Fibroblast of the aortic adventitia (primary cell): ENCODE measurements at places on chromosomes 4 and X. TPM values are rescaled to one million over a fixed set of nuclear protein-coding genes. Genes with fewer than 3 reads are reported as not detected.

The CENPU gene
- 3.3 and 30.5 TPM in 2 replicates for total RNA-seq

The AFM gene
- total RNA-seq = not detected in 2 replicates

The PCYT1B gene
- 0.27 and 0.74 TPM in 2 replicates for total RNA-seq

The GLRB gene
- total RNA-seq = 3.0 and 7.8 TPM in 2 replicates

The CENPVL2 gene
- total RNA-seq = 0.41 TPM in 1 of 2 replicates, not detected in the other

The GLRA2 gene
- total RNA-seq = not detected in 2 replicates

The PF4V1 gene
- total RNA-seq = not detected in 2 replicates

The C4orf54 gene
- 0.08 TPM in 1 of 2 replicates, not detected in the other for total RNA-seq

The FAM90A26 gene
- total RNA-seq = not detected in 2 replicates

The HAND2 gene
- 31.3 TPM in 2 replicates for total RNA-seq

The FGD1 gene
- 11.1 and 11.9 TPM in 2 replicates for total RNA-seq

DNA sequence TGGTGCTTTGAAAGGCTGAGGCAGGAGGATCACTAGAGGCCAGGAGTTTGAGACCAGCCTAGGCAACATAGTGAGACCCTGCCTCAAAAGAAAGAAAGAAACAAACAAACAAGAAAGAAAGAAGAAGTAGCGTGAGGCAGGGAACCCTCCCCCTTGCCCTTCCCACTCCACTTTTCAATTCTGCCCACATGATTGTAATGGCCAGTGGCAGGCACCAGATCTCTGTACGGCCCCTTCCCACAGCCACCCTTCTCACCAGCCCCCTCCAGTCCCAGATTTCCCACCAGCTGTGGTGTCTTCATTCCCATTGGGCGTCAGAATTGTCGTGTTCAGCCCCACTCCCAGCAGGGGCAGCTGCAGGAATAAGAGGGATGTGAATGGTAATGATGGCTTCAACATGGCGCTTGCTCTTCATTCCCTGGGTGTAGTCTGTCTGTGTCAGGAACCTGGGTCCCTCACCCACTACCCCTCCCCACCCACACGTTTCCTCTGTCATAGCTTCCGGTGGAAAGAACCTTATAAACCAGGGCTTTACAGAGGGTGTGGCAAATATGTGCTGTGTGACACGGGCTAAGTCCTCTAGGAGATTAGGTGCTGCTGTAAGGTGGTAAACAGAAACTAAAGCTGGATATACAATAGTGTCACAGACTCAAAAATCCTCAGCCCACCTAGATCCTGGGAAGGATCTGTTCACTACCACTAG is at the start of gene IL2RG:
Gene IL2RG, minus strand, starts transcription at position 437 of the 703 bp plus-strand sequence. Its CDS starts 38 bp downstream, at position 399.
- no peak for DNase-seq

- DNase-seq = no peak
Measured at GRCh38 chrX:143363419-143363818, 153.9 kb downstream of the SPANXN3 start.

DNA sequence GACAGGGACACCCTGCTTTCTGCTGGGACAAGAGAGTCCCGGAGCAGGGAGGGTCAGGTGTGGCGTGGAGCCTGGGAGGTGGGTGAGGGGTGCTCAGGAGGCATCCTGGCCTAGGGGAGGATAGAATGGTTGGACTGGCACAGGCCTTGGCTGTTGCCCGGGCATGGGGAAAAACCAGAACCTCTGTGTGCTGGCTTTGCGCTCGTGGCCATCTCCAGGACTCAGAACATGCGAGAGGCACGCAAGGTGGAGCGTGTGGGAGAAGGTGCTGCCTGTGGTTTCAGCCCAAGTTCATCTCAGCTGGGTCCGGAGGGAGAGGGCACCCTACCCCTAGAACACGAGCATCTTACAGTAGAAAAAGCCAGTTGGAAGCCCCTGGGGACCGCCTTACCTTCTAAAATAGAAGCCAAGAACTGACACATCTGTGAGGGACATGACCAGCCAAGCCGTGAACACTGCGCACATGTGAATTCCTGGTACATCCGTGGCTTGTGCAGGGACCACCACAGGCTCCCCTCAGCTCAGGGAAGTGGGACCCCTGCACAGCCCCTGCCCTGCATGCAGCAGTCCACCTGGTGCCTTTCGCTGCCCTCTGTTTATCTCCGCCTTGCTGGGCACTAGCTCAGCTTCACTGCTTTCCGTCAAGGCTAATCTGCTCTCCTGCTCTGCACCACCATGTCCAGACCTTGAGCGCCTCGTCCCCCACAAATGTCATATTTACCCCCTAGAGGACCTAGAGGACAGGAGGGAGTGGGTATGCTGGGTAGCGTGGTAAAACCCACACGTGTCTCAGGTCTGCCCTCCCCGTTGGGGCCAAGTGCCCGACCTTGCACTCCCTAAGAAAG is 13.5 kb downstream of the MSANTD1 start:
- DNase-seq = no peak

DNA sequence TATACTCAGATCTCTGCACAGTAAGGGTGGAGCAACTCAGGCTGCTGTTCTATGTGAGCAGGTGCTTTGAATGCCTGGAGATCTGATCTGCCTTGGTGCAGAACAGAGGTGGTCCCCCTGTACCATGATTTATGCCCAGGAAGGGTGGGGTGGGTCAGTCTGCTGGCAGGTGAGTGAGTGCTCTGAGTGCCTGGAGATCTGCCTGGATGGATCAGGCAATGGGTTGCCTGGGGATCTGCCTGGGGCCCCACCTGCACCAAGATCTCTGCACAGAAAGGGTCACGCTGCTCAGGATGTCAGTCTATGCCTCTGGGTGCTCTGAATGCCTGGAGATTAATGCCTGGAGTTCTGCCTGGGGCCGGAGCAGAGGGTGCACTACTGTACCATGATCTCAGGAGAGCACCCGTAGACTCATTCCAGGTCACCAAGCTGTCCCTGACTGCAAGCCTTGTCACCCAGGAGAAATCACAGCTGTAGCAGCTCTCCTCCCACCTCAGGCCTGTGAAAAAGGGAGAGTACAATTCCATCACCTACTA is 342.9 kb downstream of the GBA3 start:
- DNase-seq = no peak

GRCh38 chr4:75321484-75321883 is 192.7 kb downstream of the RCHY1 start:
- DNase-seq = no peak

GRCh38 chr4:87053176-87053658 is 118.4 kb downstream of the AFF1 start:
- DNase-seq = no peak

DNA sequence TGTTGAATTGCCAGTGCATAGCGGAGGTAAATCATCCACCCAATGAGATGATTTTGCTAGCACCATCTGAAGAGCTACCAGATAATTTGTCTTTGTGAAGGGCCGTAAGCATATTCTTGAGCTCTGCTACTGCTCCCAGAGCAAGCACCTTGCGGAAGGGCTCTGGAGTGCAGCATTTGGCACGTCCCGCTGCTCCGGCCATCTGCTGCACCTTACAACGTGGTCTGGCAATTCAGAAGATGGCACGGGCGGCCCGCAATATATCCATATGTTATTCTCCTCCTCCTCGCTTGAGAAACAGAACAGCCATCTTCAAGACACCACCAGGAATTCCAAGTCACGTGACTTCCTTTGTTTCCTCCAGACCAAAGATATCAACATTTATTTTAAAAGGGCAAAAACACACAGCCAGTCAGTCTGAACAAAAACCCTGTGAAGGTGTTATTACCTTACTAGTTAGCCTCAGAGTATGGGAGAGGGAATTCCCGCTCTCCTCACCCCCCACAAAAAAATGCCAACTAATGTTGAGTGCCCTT is 1095.7 kb upstream of the TENM3 start:
- no peak for DNase-seq

DNA sequence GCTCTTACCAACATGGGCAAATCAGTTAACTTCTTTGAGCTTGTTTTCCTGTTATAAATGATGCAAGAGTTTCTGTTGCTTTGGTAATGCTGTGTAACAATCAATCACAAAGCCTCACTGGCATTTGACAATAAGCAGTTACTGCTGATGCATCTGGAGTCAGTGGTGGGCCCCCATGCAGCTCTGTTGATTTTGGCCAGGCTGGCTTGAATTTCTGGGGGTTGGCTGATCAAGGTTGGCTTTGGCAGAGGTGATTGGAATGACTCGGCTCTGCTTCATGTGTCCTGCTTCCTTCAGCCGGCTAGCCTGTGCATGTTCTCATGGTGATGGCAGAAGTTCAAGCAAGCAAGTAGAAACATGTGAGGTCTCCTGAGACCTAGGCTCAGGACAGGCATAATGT is 90.4 kb downstream of the PHEX start:
- peak; percentile 97 for DNase-seq

DNA sequence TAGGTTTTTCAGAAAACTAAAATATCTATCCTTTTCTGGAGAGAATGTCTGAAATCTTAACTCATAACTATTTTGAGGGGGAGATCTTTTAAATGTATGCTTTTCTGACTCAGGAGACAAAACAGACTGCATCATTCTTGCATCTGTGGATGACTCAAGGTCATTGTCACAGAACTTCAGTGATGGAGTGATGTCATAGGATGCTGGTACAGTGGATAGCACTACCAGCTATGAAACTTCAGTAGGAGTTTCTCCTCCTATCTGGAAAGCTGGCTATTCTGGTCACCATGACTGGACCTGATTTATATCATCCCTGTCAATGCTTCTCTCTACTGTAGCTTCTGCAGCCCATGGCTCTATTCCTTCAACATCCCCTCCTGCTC is 50.3 kb downstream of the PARM1 start:
- DNase-seq = no peak

DNA sequence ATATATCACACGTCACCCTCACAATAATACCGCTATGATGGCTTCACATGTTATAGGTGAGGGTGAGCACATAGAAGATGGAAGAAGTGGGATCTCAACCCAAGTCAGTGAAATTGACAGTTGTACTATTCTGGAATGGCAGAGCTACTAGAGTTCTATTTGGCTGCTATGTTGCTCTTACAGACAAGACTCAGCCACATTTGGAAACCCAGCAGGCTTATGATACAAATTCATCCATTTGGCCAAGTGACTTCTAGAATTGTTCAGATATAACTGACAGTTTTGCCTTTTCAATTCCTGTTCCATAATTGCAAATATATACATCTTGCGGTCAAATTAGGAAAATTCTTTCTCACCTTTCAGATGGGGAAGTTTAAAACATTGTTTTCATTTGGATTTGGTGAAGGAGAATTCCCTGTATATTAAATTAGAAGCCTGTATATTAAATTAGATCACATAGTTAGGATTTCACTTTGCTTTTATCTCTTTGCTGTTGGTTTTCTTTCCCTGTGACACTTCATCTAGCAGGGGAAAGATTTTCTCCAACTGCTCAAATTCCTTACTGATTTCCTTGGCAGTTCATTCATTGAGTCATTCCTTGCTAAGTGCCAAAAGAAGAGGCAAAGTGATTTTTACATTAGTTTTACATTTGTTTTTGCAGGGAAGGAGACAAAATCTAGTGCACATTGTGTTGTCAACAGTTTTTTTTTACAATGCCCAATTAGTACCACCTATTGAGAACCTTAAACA is 120.6 kb upstream of the TBC1D9 start:
- DNase-seq = peak; percentile 52

- no peak for DNase-seq
Measured at GRCh38 chr4:177393236-177393635, 49.0 kb downstream of the AGA start.

- DNase-seq = peak; percentile 9
Measured at GRCh38 chrX:25049357-25049756, 33.6 kb upstream of the ARX start.

- peak; percentile 11 for DNase-seq
Measured at GRCh38 chrX:133350751-133351150, 64.5 kb downstream of the GPC4 start.

DNA sequence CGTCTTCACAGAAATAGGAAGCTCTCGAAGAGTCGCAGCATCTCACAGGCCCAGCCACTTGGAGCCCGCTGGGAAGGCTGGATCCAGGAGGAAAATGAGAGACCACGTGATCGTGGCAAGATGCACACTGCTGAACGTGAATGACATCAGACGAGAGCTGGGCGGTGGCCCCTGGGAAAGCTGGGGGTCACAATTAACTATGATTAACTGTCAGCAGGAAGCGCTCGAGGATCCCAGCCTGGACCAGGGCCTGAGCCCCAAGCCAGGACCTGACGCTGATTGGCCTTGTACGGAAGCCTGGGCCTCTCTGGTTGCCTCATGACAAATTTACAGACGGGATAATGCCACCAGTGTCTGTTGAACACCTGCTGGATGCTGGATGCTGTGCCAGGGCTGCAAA is 321.4 kb downstream of the EVC2 start:
- DNase-seq = no peak

DNA sequence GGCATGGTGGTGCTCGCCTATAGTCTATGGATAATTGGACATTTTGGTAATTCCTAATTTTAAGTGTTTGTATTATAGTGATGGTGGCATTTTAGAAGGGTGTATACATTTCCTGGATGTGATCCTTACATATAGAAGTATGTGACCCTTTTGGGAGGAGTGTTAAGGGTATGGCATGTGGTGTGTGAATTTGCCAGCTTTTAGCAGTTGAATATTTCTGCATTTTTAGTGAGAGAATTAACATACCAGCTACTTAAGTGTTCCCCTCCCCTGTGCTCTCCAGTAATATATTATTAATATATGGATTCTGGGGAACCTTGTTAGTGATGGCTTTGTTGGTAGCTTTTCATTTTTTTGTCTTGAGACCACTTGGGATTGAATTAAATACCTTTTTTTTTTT is 55.3 kb downstream of the STAG2 start:
- DNase-seq = no peak

GRCh38 chr4:112083587-112084347 is 61.5 kb upstream of the FAM241A start:
- no peak for DNase-seq

DNA sequence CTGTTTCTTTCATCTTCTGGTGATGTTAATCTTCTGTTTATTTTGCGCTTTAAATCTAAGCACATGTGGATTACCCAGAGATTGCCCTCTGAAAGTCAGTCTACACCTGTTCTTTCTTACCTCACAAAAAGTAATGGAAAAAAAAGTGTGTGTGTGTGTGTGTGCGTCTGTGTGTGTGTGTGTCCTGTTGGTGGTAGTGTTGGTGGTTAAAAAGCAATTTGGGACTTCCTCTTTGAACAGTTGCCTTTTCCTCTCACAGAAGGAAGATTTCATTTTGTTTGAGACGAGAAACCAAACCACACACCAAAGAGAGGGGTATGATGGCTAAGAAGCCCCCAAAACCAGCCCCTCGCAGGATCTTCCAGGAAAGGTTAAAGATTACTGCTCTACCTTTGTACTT is at the start of gene STAP1:
Gene STAP1, plus strand, starts transcription at position 235 of the 400 bp plus-strand sequence. Its CDS starts 83 bp downstream, at position 318.
- DNase-seq = no peak

GRCh38 chr4:139740121-139740520 is 74.5 kb downstream of the MGST2 start:
- DNase-seq = no peak
